ENCODE measurements at places on chromosomes 12 and 14.

DNA sequence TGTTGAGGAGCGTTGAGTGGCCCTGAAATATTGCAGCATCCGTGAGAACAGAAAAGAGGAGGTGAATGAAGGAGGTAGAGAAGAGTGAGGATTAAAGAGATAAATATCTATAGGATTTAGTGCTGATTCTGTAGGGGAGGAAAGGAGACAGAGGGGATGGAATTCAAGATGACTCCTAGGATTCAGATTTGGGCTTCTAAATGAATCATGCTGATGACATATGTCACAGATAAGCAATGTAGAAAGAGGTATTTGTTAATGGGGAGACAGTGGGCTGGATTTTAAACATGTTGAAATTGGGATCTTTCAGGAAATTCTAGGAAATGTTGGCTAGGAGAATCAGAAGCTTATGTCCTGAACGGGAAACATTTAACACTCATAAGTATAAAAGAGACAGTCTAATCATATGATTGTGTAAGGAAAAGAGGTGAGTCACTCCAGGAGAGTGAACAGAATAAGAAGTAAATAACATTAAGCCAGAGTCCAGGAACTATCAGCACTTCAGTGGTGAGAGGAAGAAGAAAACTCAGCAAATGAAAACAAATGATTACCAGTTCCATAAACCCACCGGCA lies 58.1 kb upstream of the DIO2 start:
- DNase-seq, result peak; percentile 40

- no peak for DNase-seq
Observed at GRCh38 chr12:4001841-4002240, 128.6 kb upstream of the PARP11 start.

GRCh38 chr14:84482256-84483071 lies 1047.5 kb upstream of the FLRT2 start:
- peak; percentile 50 for DNase-seq

- DNase-seq, result no peak
Observed at GRCh38 chr12:131528144-131528543, 182.7 kb upstream of the SFSWAP start.

GRCh38 chr14:26204728-26205479 lies 392.9 kb downstream of the NOVA1 start:
- DNase-seq, result no peak

DNA sequence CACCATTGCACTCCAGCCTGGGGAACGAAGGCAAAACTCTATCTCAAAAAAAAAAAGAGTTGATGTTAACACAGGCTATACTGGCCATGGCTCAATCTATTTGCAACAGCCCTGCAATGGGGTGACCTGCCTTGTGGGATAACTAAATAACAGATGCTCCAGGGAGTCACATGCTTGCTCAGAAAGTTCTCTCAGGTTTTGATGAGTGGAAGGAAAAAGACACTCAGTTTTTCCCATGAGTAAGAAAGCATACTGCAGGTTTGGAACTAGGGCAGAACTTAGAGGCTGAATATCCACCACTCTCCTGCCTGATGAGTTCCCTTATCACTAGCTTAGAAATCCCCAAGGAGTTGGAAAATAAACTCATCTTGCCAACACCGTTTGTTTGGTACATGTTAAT lies 16.9 kb downstream of the WSB2 start:
- no peak for DNase-seq

GRCh38 chr12:67697967-67698366 lies 49.4 kb downstream of the DYRK2 start:
- DNase-seq, result no peak

- peak; percentile 87 for DNase-seq
Observed at GRCh38 chr14:52044791-52045522, 23.9 kb downstream of the NID2 start.

GRCh38 chr12:79973801-79974200 lies 38.9 kb upstream of the PPP1R12A start:
- DNase-seq, result no peak

- no peak for DNase-seq
Observed at GRCh38 chr12:118958520-118958919, 22.8 kb upstream of the SRRM4 start.

DNA sequence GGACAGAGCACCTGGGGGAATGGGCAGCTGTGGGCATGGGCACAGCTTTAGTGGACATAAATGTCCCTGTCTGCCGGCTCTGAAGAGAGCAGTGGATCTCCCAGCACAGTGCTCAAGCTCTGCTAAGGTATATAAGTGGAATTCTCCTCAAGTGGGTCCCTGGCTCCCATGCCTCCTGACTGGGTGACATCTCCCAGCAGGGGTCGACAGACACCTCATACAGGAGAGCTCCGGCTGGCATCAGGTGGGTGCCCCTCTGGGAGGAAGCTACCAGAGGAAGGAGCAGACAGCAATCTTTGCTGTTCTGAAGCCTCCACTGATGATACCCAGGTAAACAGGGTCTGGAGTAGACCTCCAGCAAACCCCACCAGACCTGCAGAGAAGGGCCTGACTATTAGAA lies 25.0 kb upstream of the NUAK1 start:
- no peak for DNase-seq

DNA sequence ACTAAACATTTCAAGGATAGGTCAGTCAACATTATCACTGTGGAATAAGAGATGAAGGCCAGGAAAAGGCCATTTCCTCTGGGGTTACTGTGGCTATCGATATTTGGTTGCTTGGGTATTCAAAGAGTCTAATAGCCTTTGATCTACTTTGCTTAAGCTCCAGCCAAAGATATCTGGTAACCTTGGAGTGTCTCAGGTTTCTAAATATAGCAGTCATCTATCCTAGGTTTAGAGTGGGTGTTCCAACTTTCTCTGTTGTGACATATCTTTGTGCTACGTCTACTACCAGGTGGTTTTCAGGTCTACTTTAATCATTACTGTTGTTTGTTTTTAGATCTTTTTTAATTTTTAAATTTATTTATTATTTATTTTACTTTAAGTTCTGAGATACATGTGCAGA lies 42.4 kb downstream of the RDH12 start:
- DNase-seq, result no peak

- DNase-seq, result no peak
Observed at GRCh38 chr12:120327593-120327992, at the start of gene PLA2G1B. PLA2G1B (minus strand) TSS chr12:120327779; CDS start chr12:120327753, 26 bp downstream.

- no peak for DNase-seq
Observed at GRCh38 chr12:118166946-118167345, 31.0 kb downstream of the PEBP1 start.

- no peak for DNase-seq
Observed at GRCh38 chr12:6959058-6959804, 8.1 kb downstream of the PTPN6 start.

GRCh38 chr12:85155791-85156190 lies 119.6 kb downstream of the LRRIQ1 start:
- DNase-seq, result peak; percentile 26

DNA sequence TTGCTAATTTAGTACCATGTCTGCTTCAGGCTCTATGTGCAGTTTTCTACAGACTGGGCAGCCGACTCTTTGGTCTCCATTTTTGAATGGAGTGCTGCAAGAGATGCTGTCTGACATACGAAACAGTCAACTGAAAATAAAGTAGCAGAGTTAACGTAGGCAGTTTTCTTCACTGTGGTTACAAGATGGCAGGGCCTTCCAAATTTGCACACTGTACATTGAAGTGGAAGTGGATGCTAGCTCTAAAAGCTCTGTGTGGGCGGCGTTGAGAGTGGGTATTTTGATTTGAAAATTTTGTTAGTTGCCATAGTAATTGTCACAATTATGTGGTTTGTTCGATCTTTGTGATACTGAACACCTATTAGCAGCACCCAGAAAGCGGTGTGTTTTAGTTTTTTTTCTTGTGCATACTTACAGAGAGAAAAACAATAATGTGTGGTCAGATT lies 154.9 kb upstream of the ATP2B1 start:
- no peak for DNase-seq

- DNase-seq, result no peak
Observed at GRCh38 chr12:127648321-127648720, 618.6 kb upstream of the TMEM132C start.

- DNase-seq, result no peak
Observed at GRCh38 chr14:101155575-101155974, 252.1 kb upstream of the RTL1 start.

- peak; percentile 25 for DNase-seq
Observed at GRCh38 chr14:73058922-73059673, 764 bp downstream of the RBM25 start.

GRCh38 chr12:69527506-69528272 lies 57.5 kb downstream of the FRS2 start:
- peak; percentile 92 for DNase-seq

DNA sequence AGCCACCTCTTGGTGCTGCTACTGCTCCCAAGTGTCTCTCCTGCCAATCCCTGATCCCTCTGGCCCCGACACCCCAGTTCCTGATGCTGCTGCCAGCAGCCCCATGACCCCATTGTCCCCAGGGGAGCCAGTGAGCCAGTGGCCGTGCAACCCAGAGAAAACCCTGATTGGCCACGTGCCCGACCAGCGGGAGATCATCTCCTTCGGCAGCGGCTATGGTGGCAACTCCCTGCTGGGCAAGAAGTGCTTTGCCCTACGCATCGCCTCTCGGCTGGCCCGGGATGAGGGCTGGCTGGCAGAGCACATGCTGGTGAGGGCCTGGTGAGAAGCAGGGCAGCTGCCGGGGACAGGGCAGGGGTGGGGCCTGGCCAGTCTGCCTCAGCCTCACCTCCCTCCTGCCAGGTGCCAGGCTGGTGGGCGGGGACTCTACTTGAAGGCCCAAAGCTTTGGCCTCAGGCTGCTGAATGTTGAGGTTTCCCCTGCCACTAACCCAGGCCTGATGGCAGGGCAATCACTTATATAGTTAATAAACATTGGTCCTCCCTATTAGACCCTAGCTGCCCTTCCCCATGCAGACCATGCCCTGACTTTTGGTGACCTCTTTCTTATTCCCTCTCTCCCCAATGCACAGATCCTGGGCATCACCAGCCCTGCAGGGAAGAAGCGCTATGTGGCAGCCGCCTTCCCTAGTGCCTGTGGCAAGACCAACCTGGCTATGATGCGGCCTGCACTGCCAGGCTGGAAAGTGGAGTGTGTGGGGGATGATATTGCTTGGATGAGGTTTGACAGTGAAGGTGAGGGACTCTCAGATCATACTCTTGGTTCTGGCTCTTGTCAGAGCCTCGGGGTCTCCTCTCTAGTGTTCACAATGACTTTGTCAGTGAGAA lies 5.1 kb downstream of the PCK2 start:
- DNase-seq, result no peak

DNA sequence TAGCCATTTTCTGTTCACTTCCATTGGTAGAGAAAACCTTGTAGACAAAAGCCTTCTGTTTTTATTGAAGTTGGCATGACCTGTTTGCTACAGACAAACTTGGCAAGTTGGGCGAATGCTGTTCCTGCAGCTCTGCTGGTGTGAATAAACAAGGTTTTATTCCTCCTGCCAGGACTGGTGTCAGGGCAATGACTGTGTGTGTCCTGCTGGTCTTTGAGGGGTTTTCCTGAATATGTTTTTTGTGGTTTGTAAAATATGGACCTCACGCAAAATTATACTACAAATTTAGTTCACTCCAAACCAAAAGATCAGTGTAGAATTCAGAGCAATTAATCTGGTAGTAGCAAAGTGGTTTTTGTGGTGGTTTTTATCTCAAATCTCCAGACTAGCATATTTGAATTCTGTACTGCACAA lies 140.8 kb downstream of the ERC1 start:
- no peak for DNase-seq

GRCh38 chr14:54627540-54628363 lies 60.8 kb downstream of the SAMD4A start:
- no peak for DNase-seq

DNA sequence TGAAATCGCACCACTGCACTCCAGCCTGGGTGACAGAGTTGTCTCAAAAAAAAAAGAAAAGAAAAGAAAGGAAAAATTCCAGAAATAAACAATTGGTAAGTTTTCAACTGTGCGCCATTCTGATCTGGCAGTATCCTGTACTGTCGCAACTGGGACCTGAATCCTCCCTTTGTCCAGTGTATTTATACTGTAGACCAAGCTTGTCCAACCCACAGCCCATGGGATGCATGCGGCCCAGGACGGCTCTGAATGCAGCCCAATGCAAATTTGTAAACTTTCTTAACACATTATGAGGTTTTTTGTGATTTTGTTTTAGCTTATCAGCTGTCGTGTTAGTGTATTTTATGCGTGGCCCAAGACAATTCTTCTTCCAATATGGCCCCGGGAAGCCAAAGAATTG lies 84.7 kb downstream of the TMCC3 start:
- DNase-seq, result no peak

DNA sequence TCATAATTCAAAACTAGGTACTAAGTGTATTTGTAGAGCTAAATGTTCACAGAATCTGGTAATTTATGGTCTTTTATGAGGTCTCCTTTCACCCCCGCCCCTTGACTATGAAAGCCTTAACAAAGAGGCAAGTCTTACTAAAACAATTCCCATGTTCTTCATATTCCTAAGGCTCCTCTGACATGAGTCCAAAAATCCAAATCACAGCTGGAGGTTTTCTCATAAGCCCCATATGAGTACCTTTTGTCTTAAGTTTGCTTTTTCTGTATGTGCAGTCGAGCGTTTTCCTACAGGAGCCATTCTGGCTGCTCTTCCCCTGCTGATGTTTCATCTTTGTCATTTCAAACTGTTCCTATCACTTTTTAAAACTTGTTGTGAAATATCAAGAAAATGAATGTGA lies 55.2 kb downstream of the SIX1 start:
- DNase-seq, result no peak

DNA sequence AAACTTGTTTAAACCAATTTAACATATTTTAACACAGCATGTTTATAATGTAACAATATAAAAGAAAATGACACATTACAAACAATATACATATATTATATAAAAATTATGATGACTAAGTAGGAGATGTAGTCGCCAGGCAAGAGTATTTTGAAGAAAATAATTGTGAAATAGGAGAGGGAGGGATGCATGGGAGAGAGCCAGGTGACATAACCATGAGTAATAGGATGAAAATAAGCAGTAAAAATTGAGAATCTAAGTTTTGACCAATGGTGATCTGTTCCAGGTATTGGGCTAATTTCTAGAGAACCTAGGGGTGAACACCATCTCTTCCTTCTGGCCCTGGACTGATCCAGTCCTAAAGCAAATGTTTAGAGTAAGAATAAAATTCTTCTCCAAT lies 315.2 kb upstream of the G2E3 start:
- peak; percentile 93 for DNase-seq

- DNase-seq, result no peak
Observed at GRCh38 chr14:102848830-102849525, 71.7 kb downstream of the TRAF3 start.

DNA sequence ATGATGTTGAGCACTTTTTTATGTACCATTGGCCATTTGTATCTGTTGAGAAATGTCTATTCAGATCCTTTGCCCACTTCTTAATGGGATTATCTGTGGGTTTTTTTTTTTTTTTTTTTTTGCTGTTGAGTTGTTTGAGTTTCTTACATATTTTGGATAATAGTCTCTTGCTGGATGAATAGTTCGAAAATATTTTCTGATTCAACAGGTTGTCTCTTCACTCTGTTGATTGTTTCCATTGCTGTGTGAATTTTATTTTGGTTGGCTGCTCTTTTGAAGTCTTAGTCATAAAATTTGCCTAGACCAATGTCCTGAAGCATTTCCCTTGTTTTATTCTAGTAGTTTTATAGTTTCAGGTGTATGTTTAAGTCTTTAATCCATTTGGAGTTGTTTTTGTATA lies 64.5 kb downstream of the CAND1 start:
- DNase-seq, result no peak

Measured in bronchial epithelial cell (primary cell).